H1 (cell line): ENCODE measurements at places on chromosomes 7 and 10. TPM values are rescaled to one million over a fixed set of nuclear protein-coding genes. Genes with fewer than 3 reads are reported as not detected.

DNA sequence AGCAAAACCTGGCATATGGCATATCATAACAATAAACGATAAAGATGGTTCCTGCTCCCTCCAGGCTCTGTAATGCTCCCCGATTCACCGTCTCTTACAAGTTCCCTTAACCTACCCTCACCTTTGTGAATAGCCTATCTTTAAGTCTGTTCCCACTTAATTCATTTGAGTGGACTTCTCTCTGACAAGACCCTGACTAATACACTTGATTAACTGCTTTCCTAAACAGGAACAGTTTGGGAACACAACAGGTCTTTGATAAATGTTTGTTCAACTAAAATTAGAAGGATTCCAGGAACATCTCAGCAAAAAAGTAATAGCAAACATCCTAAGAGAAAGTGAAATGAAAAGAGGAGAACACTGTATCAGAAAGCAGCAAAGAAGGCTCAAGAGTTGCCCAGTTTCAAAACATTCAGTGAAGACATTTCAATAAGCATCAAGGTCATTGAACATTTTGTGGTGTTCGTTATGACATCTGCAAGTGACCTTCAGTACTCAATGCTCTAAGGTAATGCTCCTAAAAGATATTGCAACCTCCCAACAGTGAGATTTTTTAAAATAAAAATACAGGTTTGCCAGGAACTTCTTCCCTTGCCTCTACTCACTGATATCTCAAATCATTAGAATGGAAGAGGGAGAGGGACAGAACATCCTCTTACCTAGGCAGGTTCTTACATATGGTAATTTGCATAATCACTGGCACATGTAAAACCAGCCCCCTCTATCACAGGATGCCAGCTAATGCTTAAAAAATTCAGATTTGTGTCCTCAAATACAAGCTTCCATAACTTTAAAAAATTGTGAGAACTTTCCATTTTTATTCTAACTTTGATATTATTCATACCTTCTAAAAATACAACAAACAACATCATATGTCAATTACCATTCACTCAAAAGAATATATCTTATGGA is 11.4 kb upstream of the ARHGAP12 start:
- H3K27me3 ChIP-seq, result no peaks in the 10 kb centered on the region
- H3K27ac ChIP-seq, result no peak overlapping the region
- H3K4me1 ChIP-seq, result no peaks in the 10 kb centered on the region
- DNase-seq, result no peak
- no peaks in the 10 kb centered on the region for H3K36me3 ChIP-seq
- no peak overlapping the region for H3K4me3 ChIP-seq

DNA sequence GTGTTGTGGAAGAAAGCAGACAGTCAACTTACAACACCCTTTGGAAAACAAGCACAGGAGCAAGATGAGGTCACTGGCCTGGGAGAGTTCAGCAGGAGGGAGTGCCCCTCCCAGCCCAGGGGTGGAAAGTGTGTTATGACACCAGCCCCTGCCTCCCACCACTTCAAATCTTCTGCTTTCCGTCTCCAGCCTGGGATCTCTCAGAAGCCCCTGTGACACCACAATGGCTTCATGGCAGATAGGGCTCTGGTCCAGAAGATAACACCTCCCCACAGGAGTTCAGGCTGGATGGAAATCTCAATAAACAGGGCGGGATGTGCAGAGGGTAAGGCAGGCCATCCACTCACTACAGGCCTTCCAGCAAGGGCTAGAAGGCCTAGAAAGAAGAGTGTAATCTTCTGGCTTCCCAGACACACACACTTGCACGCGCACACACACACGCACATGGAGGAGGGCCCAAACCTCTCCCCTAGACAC is 48.7 kb upstream of the ZMIZ1 start:
- no peaks in the 10 kb centered on the region for H3K27me3 ChIP-seq
- no peaks in the 10 kb centered on the region for H3K36me3 ChIP-seq
- no peak overlapping the region for H3K4me3 ChIP-seq
- H3K27ac ChIP-seq, result no peak overlapping the region
- H3K4me1 ChIP-seq, result peaks cover 4% of the 10 kb centered on the region; the same call in 1 of the 2 replicates

- H3K36me3 ChIP-seq, result no peaks in the 10 kb centered on the region
- H3K27me3 ChIP-seq, result no peaks in the 10 kb centered on the region
- DNase-seq, result no peak
- H3K4me1 ChIP-seq, result no peaks in the 10 kb centered on the region
- H3K27ac ChIP-seq, result no peak overlapping the region
These were observed 17.2 kb upstream of the SLC26A4 start for GRCh38 chr7:107643407-107643806.

DNA sequence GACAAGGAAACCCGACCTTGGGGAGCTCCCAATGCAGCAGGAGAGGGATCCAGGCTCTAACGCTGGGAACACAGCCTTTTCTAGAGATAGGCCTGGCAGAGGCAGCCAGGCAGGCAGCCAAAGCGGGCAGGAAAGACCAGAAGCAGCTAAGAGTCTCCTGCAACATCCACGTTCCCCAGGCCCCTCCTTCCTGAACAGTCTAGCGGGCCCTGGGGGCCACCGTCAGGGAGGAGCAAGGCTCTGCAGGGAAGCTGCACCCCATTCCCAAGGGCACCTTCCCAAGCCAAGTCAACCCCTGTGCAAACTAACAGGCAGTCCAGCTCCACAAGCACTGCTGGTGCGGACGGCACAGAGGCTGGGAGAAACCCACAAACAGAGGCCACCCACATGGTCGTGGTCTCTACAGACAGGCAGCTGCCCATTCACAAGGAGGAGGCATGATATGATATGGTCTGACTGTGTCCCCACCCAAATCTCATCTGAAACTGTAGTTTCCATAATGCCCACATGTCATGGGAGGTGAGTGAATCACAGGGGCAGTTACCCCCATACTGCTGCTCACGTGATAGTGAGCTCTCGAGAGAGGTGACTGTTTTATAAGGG is 115.7 kb downstream of the MAD1L1 start:
- H3K4me1 ChIP-seq, result no peaks in the 10 kb centered on the region
- no peaks in the 10 kb centered on the region for H3K36me3 ChIP-seq
- no peaks in the 10 kb centered on the region for H3K27me3 ChIP-seq
- H3K4me3 ChIP-seq, result no peak overlapping the region
- DNase-seq, result no peak

DNA sequence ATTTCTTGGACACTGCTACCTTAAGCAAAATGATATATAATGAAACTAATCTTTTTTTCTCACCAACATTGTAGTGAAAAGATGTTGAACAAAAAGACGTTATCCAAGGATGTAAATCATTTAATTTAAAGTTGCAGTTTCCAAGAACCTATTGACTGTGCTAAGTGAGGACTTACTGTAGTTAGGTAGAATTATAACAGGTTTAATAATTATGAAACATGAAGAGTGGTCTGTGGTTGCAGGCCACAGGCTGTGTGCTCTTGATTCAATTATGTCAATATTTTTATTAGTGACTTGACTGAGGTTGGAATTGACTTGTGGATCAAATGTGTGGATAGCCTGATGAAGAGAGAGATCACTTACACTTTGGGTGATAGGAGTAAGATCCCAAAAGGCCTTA is 478.1 kb downstream of the AUTS2 start:
- H3K4me1 ChIP-seq, result no peaks in the 10 kb centered on the region
- no peak overlapping the region for H3K4me3 ChIP-seq
- no peaks in the 10 kb centered on the region for H3K27me3 ChIP-seq

GRCh38 chr7:15802425-15802824 is 115.9 kb upstream of the MEOX2 start:
- H3K4me3 ChIP-seq, result no peak overlapping the region
- no peaks in the 10 kb centered on the region for H3K27me3 ChIP-seq
- H3K36me3 ChIP-seq, result no peaks in the 10 kb centered on the region
- H3K27ac ChIP-seq, result no peak overlapping the region

GRCh38 chr10:121461307-121461706 is 136.9 kb downstream of the FGFR2 start:
- no peak overlapping the region for H3K4me3 ChIP-seq
- H3K27me3 ChIP-seq, result no peaks in the 10 kb centered on the region; the same call in 1 of the 2 replicates
- no peaks in the 10 kb centered on the region for H3K36me3 ChIP-seq
- no peak overlapping the region for H3K27ac ChIP-seq

DNA sequence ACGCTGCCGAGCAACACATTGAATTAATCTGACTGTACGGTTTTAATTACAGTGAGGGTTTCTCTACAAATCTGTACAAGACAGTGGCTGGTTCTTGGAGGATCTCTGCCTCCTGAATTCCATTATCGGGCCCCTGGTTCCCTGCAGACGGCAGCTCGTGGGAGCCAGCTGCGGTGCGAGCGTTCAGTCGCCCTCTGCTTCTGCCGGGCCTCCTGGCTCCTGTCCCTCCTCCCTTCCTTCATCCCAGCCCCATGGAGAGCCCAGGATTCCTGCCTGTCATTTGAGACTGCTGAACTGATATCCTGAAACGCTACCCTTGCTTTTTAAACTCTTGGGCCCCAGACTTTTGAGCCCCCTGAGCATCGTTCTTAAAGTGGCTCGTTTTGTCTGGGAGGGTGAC is 6.6 kb upstream of the DLX6 start:
- peaks cover 3% of the 10 kb centered on the region; the same call in 1 of the 2 replicates for H3K36me3 ChIP-seq
- peaks cover 99% of the 10 kb centered on the region for H3K27me3 ChIP-seq
- H3K4me3 ChIP-seq, result no peak overlapping the region

- H3K4me1 ChIP-seq, result no peaks in the 10 kb centered on the region
- no peaks in the 10 kb centered on the region for H3K27me3 ChIP-seq
- H3K27ac ChIP-seq, result no peak overlapping the region
- H3K4me3 ChIP-seq, result no peak overlapping the region
- no peaks in the 10 kb centered on the region for H3K36me3 ChIP-seq
- DNase-seq, result no peak
These were observed 73.9 kb downstream of the TMEM130 start for GRCh38 chr7:98795741-98796493.

The PAX4 gene
- total RNA-seq, result not detected in 2 replicates

The TMEM196 gene
- 0.07 and 0.33 TPM in 2 replicates for total RNA-seq
